ENCODE measurements at places on chromosomes 7 and 10. TPM values are rescaled to one million over a fixed set of nuclear protein-coding genes. Genes with fewer than 3 reads are reported as not detected.

MSMB gene
- not detected for total RNA-seq

STK32C gene
- 22.5 TPM for total RNA-seq

INPP5A gene
- 47.5 TPM for total RNA-seq

SUN3 gene
- not detected for total RNA-seq

HGF gene
- total RNA-seq = not detected

CLRN3 gene
- total RNA-seq = not detected

HNRNPH3 gene
- 1.5 TPM for total RNA-seq

FBH1 gene
- total RNA-seq = 57.7 TPM

DRGX gene
- not detected for total RNA-seq

AKR1E2 gene
- 74.3 TPM for total RNA-seq

IFIT1B gene
- total RNA-seq = not detected

PNPLA8 gene
- total RNA-seq = 7.6 TPM

MYOF gene
- total RNA-seq = 67.0 TPM

GATA3 gene
- total RNA-seq = 1.7 TPM

- peak; percentile 81 for DNase-seq
These were observed 10.7 kb downstream of the HIP1 start for GRCh38 chr7:75727881-75728593.

DNA sequence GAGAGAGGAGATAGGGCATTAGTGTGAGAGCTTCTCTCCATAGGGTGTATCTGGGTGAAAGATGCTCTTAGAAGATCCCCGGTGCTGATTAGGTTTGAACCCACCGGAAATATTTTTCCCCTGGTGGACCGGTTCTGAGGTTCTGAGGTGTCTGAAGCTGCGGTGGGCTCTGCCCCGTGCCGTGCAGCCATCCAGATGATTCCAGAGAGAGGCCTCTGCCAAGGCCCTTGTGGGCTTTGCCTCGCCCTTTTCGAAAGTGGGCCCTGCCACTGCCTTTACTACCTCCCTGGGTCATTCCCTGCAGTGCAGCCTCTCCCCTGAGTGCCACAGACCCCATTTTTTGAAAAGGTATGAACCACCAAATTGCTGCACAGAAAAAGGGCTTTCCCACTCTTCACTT, 2.8 kb downstream of the GIMAP8 start:
- no peak for DNase-seq

DNA sequence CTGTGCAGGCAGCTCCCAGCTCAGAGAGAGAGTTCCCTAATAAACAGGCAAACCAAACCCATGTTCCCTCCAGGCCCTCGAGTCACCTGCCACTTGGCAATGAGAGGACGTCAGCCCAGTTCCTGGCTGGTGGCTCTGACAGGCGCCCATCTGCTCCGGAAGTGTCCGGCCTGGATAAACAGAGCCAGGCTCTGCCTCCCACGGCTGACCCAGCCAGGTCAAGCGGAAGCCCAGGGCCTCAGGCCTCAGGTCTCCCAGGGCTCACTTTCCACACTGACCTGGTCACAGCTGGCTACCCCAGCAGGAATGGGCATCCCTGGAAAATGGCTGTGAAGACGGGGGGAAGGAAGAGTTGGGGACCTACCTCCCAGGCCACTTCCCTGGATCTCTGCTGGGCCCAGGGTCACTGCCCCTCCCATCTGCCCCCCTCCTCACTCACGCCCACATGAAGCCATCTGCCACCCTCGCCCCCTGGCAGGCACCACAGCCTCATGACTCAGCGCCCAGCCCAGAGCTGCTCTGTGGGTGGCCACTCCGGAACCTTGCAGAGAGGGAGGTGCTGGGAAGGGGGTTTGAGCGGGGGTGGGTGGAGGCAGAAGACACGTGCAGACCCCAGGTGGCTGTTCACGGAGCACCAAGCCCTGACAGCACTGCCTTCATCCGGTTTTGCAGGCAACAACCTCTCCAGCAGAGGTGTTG, 37.4 kb upstream of the DUSP5 start:
- peak; percentile 91 for DNase-seq

GRCh38 chr7:130947792-130948580, 214.0 kb upstream of the KLF14 start:
- no peak for DNase-seq

DNA sequence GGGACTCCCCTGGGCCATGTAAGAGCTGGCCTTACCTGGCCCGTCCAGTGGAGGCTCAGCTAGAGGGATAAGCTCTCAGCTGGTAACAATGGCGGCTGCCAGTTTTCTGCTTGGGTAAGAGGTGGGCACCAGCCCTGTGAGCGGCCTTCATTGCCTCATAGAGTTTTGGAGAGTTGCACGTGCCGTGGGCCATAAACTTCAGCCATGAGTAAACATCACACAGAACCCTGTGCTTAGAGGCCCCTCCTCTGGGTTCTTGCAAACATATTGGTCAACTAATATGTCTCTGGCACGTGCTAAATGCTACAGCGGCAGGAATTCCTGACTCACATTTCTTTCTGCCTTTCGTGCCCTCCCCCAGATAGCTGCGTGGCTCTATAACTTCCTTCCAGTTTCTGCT, 103.9 kb upstream of the LEP start:
- DNase-seq = no peak

GRCh38 chr7:105112440-105113418, 98.7 kb downstream of the KMT2E start:
- DNase-seq = no peak

- DNase-seq = no peak
These were observed 10.1 kb downstream of the TBC1D12 start for GRCh38 chr10:94412449-94412848.

GRCh38 chr7:154252046-154252445, 199.8 kb downstream of the DPP6 start:
- DNase-seq = no peak

GRCh38 chr7:8254667-8255066, 7.3 kb downstream of the ICA1 start:
- DNase-seq = no peak

- no peak for DNase-seq
These were observed 254.7 kb upstream of the PTER start for GRCh38 chr10:16182144-16182543.

DNA sequence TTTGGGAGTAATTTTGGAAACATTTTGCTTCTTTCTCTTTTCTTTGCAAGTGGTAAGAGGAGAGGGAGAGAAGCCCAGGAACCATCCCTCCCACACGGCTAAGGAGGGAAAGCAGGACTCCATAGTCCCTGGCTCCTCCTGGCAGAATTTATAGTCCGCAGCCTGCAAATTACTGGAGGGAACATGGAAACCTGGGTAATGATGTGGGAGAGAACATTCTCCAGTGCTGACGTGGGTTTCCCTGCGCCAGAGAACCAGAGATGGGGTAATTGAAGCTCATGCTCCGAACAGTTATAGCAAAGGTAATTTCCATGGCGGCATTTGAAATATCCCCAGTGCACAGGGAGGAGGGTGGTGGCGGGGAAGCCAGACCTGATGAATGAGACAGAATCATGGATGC, 320.4 kb downstream of the RPS24 start:
- no peak for DNase-seq

GRCh38 chr10:52632591-52632990, 140.0 kb downstream of the MBL2 start:
- no peak for DNase-seq

GRCh38 chr10:2951235-2951835, 116.0 kb upstream of the PFKP start:
- DNase-seq = no peak

- no peak for DNase-seq
These were observed 22.5 kb upstream of the VIPR2 start for GRCh38 chr7:159167139-159167538.

DNA sequence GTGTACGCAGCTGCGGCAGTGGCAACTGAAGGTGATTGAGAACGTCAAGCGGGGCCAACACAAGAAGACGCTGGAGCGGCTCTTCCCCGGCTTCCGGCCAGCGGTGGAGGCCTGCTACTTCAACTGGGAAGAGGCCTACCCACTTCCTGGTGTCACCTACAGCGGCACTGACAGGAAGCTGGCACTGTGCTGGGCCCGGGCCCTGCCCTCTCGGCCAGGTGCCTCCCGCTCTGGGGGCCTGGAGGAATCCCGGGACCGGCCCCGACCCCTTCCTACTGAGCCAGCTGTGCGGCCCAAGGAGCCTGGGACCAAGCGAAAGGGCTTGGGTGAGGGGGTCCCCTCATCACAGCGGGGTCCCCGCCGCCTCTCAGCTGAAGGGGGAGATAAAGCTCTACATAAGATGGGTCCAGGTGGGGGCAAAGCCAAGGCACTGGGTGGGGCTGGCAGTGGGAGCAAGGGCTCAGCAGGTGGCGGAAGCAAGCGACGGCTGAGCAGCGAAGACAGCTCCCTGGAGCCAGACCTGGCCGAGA, 6.5 kb downstream of the ZSWIM8 start:
- DNase-seq = no peak

- no peak for DNase-seq
These were observed 4.8 kb upstream of the AOC1 start for GRCh38 chr7:150847536-150847935.

DNA sequence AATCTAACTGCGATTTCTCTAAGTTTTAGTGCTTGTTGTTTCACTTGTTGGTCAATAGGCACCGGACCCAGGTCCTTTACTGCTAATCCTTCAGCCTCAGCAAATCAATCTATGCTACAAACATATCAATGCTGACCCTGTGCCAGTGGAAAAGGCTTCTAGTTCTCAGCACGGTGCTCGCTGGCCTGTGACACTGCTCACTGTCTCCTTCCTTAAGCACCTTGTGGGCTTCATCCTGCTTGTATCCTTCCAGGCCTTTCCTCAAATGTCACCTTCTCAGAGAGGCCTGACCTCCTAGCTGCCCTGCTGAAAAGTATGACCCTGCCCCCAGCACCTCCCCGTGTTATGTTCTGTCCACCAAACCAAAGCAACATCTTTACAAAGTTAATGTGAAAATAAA, 201.2 kb upstream of the FRMD4A start:
- DNase-seq = peak; percentile 43

DNA sequence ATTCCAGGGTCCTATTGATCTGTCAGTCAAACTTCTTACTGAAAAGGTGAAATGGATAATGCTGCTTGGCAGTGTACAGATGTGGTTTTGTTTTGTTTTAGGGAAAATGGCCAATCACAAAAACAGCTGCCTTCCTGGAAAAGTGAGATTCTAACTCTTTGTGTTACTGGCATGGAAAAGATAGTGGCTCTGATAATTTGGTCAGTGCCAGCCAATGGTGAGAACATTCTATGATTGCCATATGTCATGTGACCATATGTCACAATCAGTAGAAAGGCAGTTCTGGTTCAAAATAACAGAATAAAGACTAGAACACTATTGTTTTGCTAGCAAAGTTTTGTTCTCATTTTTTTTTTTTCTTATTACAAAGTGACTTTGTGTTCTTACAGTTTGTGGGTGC, 139.2 kb upstream of the CCDC6 start:
- no peak for DNase-seq

- DNase-seq = no peak
These were observed 92.2 kb upstream of the PDCD4 start for GRCh38 chr10:110779489-110779888.

GRCh38 chr10:84256510-84257342, 11.9 kb downstream of the RGR start:
- DNase-seq = no peak

GRCh38 chr7:27740449-27741086, 606 bp downstream of the TAX1BP1 start:
- peak; percentile 88 for DNase-seq

GRCh38 chr10:987620-987869, 689 bp upstream of the GTPBP4 start:
- DNase-seq = no peak

DNA sequence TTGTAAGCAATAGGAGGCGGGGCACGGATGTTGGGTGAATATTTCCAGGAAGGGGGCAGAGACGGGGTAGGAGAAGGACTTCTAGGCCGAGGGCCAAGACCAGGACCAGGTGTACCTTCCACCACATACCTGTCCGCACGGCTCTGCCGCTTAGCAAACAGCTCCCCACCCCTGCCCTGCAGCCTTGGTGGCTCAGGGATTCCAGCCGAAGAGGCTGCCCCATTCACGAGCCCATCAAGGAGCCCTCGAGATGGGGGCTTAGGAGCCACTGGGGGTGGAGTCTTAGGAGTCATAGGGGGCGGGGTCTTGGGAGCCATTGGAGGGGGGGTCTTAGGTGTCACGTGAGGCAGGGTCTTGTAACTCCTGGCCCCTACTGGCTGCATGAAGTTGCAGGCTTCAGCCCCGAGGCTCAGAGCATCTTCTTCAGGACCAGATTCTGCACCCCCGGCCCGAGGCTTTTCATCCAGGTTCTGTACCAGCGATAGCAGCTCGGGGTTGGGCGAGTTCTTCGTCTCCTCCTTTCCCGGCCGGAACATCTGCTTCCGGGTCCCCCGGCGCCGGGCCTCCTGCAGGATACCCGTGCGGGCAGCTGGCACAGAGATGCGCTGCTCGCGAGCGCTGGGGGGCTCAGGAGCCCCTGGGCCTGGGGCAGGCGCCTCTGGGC, 6.1 kb upstream of the MYOZ1 start:
- no peak for DNase-seq

GRCh38 chr10:77810446-77811335, 115.9 kb downstream of the DLG5 start:
- DNase-seq = no peak

GRCh38 chr7:6154542-6155404, 117.7 kb downstream of the CYTH3 start:
- DNase-seq = no peak

DNA sequence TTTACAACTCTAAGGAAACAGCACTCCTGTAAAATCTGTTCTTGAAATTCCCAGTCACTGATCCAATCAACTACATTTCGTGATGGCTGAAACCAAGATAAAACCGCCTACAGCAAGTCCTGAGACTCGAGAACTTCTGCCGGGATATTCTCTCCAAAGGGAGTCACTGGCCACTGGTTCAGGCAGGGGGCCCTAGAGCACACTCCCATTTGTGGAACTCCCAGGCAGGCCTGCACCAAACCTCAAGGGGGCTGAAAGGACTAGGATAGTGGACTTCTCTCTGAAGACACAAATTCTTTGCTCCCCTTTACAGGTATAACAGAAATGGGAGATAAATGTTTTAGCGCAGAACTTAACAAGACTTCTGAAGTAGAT, 16.3 kb downstream of the CYTH3 start:
- DNase-seq = no peak
